Endothelial cell of umbilical vein (primary cell): ENCODE measurements at places on chromosomes 16 and 17. TPM values are rescaled to one million over a fixed set of nuclear protein-coding genes. Genes with fewer than 3 reads are reported as not detected.

Gene CCDC200
- total RNA-seq, result not detected in 2 replicates

Gene KRT20
- total RNA-seq, result not detected in 2 replicates

Gene MMP15
- 13.1 and 16.0 TPM in 2 replicates for total RNA-seq

Gene ABCA3
- 25.5 and 36.0 TPM in 2 replicates for total RNA-seq

DNA sequence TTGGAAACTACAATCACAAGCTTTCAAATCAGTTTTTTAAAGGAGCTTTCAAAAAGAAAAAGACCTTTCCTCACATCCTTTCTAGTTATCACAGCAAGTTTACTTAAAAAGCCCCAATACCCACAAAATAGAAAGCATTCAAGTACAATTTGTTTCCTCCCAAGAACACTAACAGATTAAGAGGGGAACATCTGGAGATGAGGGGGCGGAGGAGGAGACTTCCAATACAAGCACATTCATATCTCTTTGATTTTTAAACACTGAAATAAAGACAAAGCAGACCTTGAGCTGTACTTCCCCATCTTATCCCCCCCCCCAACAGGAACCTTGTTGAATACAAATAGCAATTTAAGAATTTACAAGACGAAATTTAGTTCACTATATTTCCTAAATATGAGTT, 2.0 kb downstream of the YWHAE start:
- no peaks in the 10 kb centered on the region for H3K27me3 ChIP-seq
- H3K36me3 ChIP-seq, result no peaks in the 10 kb centered on the region
- peaks cover 17% of the 10 kb centered on the region for H3K4me1 ChIP-seq
- peak overlapping the region; percentile 99 for H3K4me3 ChIP-seq
- no peak for DNase-seq

- no peaks in the 10 kb centered on the region for H3K27me3 ChIP-seq
- H3K4me1 ChIP-seq, result no peaks in the 10 kb centered on the region
- peak; percentile 70 for DNase-seq
- no peak overlapping the region for H3K27ac ChIP-seq
Measured at GRCh38 chr16:83356266-83356665, 451.5 kb upstream of the HSBP1 start.

GRCh38 chr17:5823219-5823618, 238.9 kb upstream of the NLRP1 start:
- H3K27me3 ChIP-seq, result no peaks in the 10 kb centered on the region
- H3K27ac ChIP-seq, result no peak overlapping the region
- H3K36me3 ChIP-seq, result no peaks in the 10 kb centered on the region

DNA sequence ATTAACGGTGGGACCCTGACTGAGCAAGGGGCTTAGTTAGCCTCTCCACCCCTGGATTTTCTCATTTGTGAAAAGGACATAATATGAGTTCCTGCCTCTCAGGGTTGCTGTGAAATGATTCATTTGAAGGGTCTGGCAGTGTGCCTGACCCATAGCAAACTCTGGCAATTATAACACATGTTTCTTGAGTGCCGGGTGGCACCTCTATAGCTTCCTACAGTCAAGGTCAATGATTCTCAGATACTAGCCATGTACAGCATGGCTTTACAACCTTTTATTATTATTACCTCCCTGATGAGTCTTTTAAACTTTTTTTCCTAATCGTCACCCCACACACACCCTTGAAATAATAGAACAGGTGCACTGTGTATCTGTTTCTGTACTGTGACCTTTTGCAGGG, 42.1 kb downstream of the TMEM114 start:
- H3K27ac ChIP-seq, result no peak overlapping the region
- H3K4me3 ChIP-seq, result no peak overlapping the region
- no peak for DNase-seq
- H3K4me1 ChIP-seq, result no peaks in the 10 kb centered on the region
- H3K36me3 ChIP-seq, result no peaks in the 10 kb centered on the region

DNA sequence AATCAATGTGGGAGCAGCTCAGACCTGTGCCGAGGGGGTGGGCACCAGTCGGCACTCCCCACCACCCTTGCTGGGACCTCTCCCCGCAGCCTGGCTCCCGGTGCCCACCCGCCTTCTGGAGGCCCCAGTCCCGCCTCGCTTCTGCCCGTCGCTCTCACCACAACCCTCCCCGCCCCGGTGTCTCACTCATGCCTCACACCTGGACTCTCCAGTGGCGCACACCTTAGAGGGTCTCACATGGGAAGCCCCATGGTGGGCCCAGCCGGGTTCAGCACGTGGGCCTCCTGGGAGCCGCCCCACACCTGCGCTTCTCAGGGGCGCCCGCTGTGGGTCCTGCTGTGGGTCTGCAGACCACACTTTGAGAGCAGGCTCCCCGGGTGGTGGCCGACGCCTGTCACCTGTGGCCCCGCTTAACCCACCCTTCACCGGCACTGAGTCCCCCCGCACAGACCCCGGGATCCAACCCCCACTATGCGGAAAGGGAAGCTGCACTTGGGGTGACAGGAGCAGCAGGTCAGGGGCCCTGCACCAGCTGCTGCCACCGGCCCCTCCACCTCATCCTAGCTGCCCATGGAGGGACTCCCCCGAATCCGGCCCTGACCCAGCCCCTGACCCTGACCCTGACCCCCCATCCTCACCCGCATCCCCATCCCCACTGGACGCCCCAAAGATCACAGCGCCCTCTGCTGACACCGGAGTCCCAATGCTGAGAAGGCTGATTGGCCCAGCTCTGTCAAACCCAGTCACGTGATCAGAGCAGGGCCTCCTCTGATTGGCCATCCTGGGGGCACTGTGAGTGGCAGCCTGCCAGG, 27.4 kb upstream of the SLC38A10 start:
- H3K27me3 ChIP-seq, result peaks cover 2% of the 10 kb centered on the region
- H3K4me1 ChIP-seq, result no peaks in the 10 kb centered on the region
- H3K27ac ChIP-seq, result no peak overlapping the region
- H3K4me3 ChIP-seq, result no peak overlapping the region
- no peak for DNase-seq

- H3K27me3 ChIP-seq, result no peaks in the 10 kb centered on the region
- H3K36me3 ChIP-seq, result no peaks in the 10 kb centered on the region
- DNase-seq, result no peak
- no peaks in the 10 kb centered on the region for H3K4me1 ChIP-seq
- H3K27ac ChIP-seq, result no peak overlapping the region
Measured at GRCh38 chr16:64196444-64196843, 925.4 kb downstream of the CDH11 start.

GRCh38 chr16:24336491-24336890, 80.4 kb downstream of the CACNG3 start:
- H3K36me3 ChIP-seq, result no peaks in the 10 kb centered on the region
- H3K27ac ChIP-seq, result no peak overlapping the region
- no peaks in the 10 kb centered on the region for H3K27me3 ChIP-seq
- no peak overlapping the region for H3K4me3 ChIP-seq
- DNase-seq, result no peak

DNA sequence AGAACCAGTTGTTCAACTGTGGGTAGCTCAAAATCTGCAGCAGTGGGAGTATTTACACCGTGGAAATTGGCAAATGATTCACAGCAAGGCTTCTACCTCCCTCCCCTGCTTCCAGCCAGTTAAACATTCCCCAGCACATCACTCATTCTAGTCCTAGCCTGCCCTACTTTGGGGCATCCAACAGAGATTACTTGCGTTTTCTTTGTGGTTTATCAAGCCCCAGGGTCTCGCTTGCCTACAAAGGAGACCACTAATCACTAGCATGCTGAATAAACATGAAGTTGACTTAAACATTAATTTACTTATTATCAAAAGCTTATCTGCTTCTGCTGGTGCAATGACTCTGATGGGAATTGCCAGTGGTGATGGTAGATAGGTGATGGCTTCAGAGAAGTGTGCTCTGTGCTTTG, 94.5 kb downstream of the MARF1 start:
- no peak overlapping the region for H3K27ac ChIP-seq
- no peaks in the 10 kb centered on the region for H3K36me3 ChIP-seq
- no peak overlapping the region for H3K4me3 ChIP-seq
- H3K4me1 ChIP-seq, result no peaks in the 10 kb centered on the region
- no peak for DNase-seq

GRCh38 chr16:31376705-31377104, 16.4 kb upstream of the ITGAD start:
- no peaks in the 10 kb centered on the region for H3K4me1 ChIP-seq
- no peak overlapping the region for H3K4me3 ChIP-seq
- no peaks in the 10 kb centered on the region for H3K27me3 ChIP-seq
- DNase-seq, result no peak
- no peak overlapping the region for H3K27ac ChIP-seq

DNA sequence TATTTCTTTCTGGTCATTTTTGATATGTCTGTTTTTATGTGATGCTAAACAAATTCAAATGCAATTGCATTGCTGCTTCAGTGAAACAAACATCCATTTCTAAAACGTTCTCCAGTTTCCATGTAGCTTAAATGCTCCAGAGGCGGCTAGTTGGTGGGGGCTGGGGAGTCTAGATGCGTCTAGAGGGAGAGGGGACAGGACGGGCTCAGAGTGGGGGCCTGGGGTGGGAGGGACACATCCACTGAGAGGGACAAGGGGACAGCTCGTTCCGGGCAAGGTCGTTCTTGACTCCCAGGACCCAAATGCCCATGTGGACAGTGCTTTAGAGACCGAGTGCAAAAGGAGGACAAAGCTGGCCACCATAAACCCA, 102.3 kb downstream of the FOXL1 start:
- H3K4me3 ChIP-seq, result peak overlapping the region; percentile 37
- peaks cover 40% of the 10 kb centered on the region for H3K4me1 ChIP-seq
- no peak for DNase-seq
- H3K27ac ChIP-seq, result peak overlapping the region; percentile 99
- H3K27me3 ChIP-seq, result no peaks in the 10 kb centered on the region

GRCh38 chr16:8796469-8797363, 723 bp downstream of the TMEM186 start:
- DNase-seq, result no peak
- peak overlapping the region; percentile 65 for H3K4me3 ChIP-seq
- peaks cover 25% of the 10 kb centered on the region for H3K4me1 ChIP-seq
- H3K27ac ChIP-seq, result peak overlapping the region; percentile 36
- no peaks in the 10 kb centered on the region for H3K27me3 ChIP-seq
- H3K36me3 ChIP-seq, result peaks cover under 1% of the 10 kb centered on the region

DNA sequence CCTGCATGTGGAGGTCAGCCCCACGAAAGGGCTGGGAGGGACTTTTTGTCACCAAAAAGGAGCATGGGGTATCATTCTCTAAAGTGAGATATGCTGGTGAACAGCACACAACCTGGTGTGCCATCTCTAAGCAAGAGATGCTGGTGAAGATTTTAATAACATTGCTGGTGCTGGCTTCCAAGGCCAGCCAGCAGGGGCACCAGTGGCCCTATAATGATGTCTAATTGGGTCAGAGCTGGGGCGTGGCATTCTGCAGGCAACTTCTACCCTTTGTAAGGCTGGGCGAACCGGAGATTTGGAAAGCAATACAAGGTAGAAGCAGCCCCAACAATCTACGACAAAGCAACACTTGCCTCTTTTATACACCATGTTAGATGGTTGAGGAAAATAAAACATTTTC, 16.8 kb downstream of the SDR42E1 start:
- no peaks in the 10 kb centered on the region for H3K36me3 ChIP-seq
- no peak overlapping the region for H3K4me3 ChIP-seq
- H3K27ac ChIP-seq, result peak overlapping the region; percentile 96
- DNase-seq, result no peak
- peaks cover 41% of the 10 kb centered on the region for H3K4me1 ChIP-seq

DNA sequence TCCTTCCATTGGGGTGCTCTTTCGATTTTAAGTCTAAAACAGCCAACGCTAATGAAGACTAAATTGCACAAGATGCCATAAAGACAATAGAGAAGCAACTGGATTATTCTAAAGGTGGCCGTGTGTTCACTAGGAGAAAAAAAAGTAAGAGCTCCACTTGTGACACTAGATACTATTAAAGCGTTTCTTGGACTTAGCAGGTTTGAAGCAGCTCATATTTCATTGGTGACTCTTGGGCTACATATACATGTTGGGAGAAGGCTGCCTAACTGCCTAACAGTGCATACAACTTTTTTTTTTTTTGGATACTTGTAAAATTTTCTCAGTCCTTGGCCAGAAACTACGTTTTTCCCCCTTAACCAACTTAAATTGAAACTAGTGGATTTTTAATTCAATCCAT, 111.8 kb upstream of the NOG start:
- H3K4me1 ChIP-seq, result no peaks in the 10 kb centered on the region
- H3K36me3 ChIP-seq, result no peaks in the 10 kb centered on the region
- peaks cover 7% of the 10 kb centered on the region for H3K27me3 ChIP-seq
- H3K27ac ChIP-seq, result no peak overlapping the region
- no peak for DNase-seq

DNA sequence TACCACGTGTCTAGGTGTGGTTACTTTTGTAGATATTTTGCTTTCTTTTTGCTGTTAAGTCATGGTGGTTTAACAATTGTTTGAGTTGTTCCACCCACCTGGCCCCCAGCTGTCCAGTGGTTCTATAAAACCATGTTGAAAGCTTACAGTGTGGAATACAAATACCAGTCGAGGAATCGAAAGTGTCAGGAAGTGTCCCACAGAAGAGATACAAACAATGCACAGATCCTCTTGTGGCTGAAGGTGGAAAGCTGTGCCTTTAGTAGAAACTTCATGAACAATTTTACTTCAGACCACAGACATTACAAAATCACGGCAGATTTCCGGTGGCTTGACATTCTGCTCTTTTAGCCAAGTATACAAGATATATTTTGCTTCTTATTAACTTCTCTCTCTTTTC, 782.4 kb upstream of the SOX9 start:
- H3K27me3 ChIP-seq, result no peaks in the 10 kb centered on the region
- no peak overlapping the region for H3K27ac ChIP-seq
- H3K4me3 ChIP-seq, result no peak overlapping the region
- no peaks in the 10 kb centered on the region for H3K36me3 ChIP-seq
- H3K4me1 ChIP-seq, result no peaks in the 10 kb centered on the region

DNA sequence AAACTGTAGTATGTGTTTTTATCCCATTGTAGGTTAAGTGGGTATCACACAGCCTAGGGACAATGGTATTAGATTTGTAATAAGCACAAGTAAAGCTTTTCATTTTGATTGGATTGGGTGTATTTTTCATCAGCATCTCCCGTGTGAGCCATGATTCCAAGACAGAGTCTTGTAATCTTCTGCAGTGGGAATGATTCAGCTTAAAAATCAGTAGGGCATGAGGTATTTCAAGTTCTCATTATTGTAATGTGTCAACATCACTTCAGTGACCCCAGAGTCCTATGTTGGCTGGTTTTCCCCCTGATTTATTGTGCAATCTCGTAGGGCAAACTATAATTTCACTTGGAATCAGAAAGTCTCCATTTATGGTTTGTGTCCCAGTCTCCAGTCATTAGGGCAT, 833.2 kb upstream of the RBFOX1 start:
- no peak overlapping the region for H3K4me3 ChIP-seq
- no peaks in the 10 kb centered on the region for H3K4me1 ChIP-seq
- DNase-seq, result no peak
- H3K27ac ChIP-seq, result no peak overlapping the region
- no peaks in the 10 kb centered on the region for H3K36me3 ChIP-seq

GRCh38 chr16:54076006-54076504, 210.5 kb downstream of the IRX3 start:
- H3K27ac ChIP-seq, result no peak overlapping the region
- no peaks in the 10 kb centered on the region for H3K36me3 ChIP-seq
- DNase-seq, result no peak
- peaks cover 21% of the 10 kb centered on the region for H3K4me1 ChIP-seq

GRCh38 chr17:61149106-61149825, 250.4 kb upstream of the TBX2 start:
- no peaks in the 10 kb centered on the region for H3K27me3 ChIP-seq
- no peaks in the 10 kb centered on the region for H3K36me3 ChIP-seq
- H3K4me1 ChIP-seq, result no peaks in the 10 kb centered on the region
- no peak overlapping the region for H3K4me3 ChIP-seq

- no peaks in the 10 kb centered on the region for H3K27me3 ChIP-seq
- H3K4me3 ChIP-seq, result no peak overlapping the region
- no peak overlapping the region for H3K27ac ChIP-seq
- no peak for DNase-seq
Measured at GRCh38 chr16:23914946-23915530, 79.3 kb downstream of the PRKCB start.
